ENCODE measurements at places on chromosomes 12 and 14.

GRCh38 chr12:89117448-89118034, 234.8 kb downstream of the DUSP6 start:
- DNase-seq: no peak

GRCh38 chr12:53005215-53005985, 856 bp upstream of the EIF4B start:
- DNase-seq: no peak

DNA sequence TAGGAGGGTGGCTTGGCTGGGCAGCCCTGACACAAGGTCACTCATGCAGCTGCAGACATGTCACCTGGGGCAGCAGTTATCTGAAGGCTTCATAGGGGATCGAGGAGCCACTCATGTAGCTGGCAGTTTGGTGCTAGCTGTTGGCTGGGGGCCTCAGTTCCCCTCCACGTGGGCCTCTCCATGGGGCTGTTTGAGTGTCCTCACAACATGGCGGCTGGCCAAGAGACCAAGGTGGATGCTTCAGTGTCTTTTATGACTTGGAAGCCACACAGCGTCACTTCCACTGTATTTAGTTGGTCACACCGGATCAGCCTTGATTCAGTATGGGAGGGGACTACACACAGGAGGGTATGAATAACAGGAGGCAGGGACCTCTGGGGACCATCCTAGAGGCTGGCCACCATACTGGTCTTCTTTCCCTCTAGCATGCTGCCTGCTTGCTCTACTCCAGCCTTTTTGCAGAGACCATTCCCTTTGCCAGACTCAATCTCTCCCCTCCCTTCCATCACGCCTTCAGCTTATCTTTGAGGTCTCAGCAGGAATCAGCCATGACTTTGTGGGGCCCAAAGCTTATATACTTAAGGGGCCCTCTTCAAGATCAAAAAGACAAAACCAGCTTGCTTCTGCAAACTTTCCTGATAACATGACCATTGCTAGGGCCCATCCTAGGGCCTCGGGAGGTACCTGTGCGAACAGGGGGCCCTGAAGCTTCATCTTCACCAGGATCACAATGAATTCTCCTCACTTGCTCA, 53.4 kb downstream of the RPH3A start:
- no peak for DNase-seq

- DNase-seq: no peak
Measured at GRCh38 chr12:62707939-62708338, 227.0 kb downstream of the PPM1H start.

DNA sequence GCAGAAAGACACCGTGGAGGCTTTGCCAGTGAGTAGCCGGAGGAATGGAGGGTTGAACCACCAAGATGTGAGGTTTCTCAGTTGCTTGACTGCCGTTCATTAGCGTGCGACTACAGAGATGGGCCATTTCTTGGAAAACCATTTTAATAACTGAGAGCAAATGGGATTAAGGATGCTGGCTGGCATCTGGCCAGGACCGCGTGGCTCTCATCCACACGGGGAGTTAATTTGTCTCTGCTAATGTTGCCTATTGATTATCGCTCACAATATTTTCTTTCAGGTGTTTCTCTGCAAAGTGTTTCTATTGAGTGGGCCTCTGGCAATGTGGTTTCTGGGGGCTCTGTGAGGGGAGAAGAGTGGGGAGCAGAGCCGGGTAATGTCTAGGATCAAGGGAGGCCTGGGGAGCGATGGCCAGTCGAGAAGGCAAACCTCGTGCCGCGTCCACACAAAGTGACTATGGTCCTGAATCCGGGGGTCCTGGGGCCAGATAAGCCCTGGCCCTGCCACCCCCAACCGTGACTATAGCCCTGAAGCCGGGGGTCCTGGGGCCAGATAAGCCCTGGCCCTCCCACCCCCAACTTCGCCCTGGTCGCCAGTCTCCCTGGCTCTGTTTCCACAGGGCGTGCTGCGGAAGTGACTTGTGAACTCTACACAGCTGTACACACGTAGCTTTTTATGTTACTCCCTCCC, 110.6 kb downstream of the PRMT8 start:
- DNase-seq: no peak

GRCh38 chr12:109513977-109514376, 36.5 kb downstream of the UBE3B start:
- DNase-seq: no peak

DNA sequence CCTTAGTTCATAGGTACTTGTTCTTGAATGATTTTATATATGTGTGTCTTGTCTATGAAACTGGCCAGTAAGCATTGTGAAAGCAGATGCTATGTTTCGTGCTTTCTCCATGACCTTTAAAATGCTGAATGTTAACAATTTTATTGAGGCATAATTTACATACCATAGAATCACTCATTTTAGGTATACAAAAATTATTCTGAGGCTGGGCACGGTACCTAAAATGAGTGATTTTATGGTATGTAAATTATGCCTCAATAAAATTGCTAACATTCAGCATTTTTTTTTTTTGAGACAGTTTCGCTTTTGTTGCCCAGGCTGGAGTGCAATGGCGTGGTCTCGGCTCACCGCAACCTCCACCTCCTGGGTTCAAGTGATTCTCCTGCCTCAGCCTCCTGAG, 6.8 kb downstream of the ESYT1 start:
- no peak for DNase-seq

DNA sequence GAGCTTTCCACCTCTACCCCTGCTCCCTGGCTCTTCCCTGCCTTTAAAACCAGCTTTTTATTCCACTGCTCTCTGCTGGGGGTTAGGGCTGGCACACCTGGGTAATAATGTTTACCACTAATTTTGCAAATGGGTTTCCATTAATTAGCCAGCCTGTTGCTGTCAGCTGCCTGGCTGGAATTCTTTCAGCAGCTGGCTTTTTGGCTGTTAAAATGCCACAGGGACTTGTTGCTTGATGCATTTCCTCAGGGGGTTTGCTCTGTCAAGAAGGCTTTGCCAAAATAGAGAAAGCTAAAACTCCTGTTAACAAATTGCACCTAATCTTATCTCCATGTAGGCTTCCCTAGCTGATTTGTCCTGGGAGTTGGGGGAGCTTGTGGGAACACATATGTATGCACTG, 51.8 kb upstream of the PSMC1 start:
- no peak for DNase-seq

- DNase-seq: no peak
Measured at GRCh38 chr12:92218394-92219077, 72.9 kb upstream of the BTG1 start.

- no peak for DNase-seq
Measured at GRCh38 chr14:101460986-101461750, 100.1 kb upstream of the DIO3 start.

DNA sequence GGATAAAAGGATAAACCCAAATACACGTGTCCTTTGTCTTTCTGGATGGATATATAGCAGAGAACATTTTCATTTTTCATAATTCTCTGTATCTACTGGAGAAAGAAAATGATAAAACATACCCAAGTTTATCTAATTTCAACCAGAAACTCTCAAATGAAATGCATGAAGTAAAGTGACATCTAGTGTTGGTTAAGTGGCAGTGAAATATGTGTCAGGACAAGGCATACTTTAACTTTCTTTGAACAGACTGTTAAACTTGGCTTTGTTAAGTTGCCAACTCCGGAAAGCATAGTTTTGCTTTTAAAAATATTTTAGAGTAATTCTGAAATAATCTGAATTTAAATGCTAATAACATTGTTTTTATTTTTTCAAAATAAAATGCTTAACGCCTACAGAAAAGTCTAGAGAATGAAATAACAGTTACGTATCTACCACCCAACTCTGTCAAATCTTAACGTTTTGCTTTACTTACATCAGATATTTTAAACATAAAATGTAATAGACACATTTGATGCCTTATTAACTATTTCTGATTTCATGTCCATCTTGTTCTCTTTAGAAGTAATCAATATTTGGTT, 25.2 kb upstream of the NTN4 start:
- DNase-seq: no peak

DNA sequence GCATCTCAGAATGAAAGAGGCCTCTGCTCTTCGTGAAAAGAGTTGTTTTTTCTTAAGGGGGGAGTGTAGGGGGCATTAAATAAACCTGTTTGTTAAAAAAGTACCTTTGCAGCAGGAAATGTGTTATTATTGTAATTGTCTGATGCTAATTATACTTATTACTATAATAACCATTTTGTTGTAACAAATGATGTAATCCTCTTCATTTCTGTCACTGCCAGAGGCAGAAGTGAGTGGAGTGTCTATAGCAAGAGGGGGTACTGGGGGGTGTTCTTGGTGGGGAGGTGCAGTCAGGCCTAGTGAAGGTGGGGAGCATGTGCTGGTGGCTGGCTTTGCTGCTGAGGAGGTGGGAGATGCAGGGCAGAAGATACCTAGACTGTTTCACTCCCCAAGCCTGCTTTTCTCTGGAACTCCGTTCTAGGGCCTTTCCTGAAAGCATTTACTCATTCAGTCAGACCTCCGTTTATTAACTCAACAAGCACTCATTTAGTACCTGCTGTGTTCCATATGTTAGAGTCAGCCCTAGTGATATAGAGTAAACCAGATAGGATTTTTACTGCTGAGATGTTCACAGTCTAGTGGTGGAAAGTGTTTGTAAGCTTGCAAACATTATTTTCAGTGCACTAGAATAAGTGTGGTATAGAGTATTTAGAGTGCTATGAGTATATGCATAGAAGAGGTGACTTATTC, 77.5 kb upstream of the CISTR start:
- no peak for DNase-seq

GRCh38 chr12:93589081-93589480, 16.6 kb downstream of the SOCS2 start:
- DNase-seq: no peak

DNA sequence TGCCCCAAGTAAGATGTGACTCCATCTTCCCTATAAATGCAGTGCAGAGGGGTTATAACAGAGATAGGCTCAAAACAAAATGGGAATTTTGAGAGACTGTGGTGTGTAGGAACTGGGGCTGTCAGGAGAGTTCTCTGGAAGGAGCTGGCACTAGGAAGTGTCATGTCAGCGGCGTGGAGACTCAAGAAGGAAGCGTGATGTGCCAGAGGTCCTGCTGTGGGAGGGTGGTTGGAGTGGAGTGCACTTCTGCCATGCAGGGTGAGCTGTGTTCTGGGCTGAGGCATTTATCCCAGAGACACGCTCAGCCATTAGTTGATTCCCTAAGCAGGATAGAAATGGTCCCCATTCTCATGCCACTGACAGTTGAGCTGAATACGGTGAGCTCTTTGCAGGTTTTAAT, 19.0 kb downstream of the GLT1D1 start:
- DNase-seq: no peak

- no peak for DNase-seq
Measured at GRCh38 chr14:77910506-77910905, 110.6 kb downstream of the ADCK1 start.

GRCh38 chr14:66038618-66039017, 447.6 kb upstream of the CCDC196 start:
- no peak for DNase-seq

GRCh38 chr14:61321385-61322010, at the start of gene PRKCH:
TSS of gene PRKCH (plus strand) at chr14:61321579. CDS start at chr14:61322102, 523 bp downstream.
- no peak for DNase-seq

DNA sequence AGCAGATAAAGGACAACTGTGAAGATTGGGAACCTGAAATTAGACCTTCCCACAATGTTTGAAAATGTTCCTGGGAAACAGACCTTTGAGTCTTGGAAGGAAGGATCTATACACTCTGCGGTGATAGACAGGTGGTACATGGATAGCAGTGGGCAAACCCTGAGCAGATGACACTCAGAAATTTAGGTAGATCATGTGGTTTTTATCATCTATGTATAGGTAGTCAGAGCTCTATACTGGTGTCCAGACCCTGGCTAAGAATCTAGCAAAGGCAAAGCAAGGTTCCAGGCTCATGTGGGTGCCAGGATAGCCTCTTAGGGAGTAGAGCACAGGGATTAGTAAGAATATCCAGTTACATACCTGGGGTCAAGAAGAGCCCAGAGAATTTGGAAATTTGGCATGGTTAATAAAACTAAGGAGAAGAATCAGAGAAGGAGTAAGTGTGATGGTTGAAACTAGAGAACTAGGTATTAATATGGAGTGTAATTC, 331.2 kb upstream of the FBXO33 start:
- DNase-seq: no peak

- no peak for DNase-seq
Measured at GRCh38 chr12:1628666-1629337, at the start of gene WNT5B. TSS of gene WNT5B (plus strand) at chr12:1629231. CDS start at chr12:1631355, 2,124 bp downstream.

DNA sequence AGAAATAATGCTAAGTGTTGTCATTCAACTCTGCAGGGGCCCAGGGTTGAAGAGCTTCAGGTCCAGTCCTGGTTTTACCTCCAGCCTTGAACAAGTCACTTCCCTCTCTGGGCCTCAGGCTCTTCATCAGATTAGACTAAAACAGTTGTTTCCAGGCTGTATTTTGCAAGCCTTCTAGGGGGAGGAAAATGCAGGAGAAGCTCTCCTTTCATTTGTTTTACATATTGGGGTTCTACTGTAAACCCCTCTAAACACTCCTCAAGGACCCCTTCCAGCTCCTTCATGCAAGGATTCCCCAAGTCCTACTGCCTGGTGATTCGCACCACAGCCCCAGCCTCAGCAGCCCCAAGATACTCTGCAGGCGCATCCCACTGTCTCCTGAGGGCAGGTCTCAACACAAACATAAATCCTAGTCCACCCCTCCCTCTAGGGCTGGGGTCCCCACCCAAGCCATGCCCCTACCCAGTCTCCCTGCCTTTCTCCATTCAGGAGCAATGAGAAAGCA, 2.7 kb downstream of the SDR9C7 start:
- DNase-seq: peak; percentile 44

DNA sequence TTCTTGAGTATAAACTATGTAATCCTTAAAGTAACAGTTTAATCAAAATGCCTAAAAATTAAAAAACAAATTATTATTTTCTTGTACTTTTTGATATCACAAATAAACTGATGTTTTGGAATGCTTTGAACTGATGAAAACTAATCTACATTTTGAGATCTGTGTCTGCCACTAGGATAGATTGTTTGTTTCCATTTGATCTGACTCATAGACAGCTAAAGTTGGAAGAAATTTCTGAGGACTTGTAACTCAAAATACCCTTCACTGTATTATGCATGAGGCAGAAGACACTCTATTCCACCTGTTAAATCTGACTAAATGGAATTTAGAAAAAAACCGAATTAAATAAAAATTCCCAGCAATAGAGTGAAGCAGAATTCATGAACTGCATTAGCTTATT, 1400.0 kb upstream of the FLRT2 start:
- no peak for DNase-seq

- no peak for DNase-seq
Measured at GRCh38 chr14:61493239-61493638, 171.9 kb downstream of the PRKCH start.

DNA sequence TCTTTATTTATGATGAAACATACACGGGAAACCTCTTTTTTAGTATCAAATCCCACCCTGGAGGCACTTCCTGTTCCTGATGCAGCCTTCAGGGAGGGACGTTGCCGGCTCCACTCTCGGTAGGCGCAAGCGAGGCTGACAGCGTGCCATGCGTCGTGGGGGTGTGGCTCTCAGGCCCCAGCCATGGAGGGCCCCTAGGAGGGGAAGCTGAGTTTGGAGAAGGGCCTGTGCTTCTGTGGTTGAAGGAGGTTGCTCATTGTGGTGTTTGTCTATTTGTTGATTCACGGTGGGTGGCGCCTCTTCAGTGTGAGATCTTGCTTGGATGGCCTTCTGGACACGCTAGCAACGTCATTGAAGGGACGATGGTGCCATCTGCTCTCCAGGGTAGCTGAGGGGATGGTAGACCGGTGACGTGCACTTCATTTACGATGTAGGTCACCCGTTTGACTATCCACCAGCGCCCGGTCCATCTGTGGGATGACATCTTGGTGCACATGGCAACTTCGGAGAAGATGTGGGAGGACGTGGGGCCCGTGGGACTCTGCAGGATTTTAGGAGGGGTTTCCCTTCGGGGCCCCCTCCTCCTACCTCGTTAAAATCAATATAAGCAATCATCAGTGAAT, 126.3 kb upstream of the RTL1 start:
- DNase-seq: no peak

- DNase-seq: no peak
Measured at GRCh38 chr12:13075118-13075480, 28.4 kb downstream of the GSG1 start.

Measured in GM12864 (cell line).